ENCODE measurements at places on chromosomes 5 and 9.

GRCh38 chr9:137812356-137813023 is 65.1 kb upstream of the CACNA1B start:
- no peak for DNase-seq

- DNase-seq: no peak
Measured at GRCh38 chr5:10367579-10367978, 14.1 kb downstream of the MARCHF6 start.

DNA sequence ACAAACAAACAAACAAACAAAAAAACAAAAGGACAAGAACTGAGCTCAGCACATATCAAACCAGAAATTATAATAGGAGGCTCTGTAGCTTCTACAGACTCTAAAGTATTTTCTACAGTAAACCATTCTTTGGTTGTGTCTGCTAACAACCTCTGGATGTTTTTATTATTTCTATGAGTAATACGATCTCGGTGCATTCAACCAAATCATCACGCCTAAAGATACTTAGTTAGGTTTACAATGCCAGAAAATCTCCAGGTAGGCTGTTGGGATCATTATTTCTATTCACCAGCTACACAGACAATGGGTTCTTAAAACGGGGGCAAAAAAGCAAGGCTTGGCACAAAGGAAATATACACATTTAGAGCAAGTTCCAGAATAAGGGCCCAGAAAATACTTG is 41.6 kb upstream of the ALDOB start:
- no peak for DNase-seq

- DNase-seq: no peak
Measured at GRCh38 chr5:14176888-14177287, 33.7 kb downstream of the TRIO start.

- no peak for DNase-seq
Measured at GRCh38 chr5:14853685-14854084, 17.9 kb downstream of the ANKH start.

GRCh38 chr9:87564791-87565241 is 67.1 kb downstream of the DAPK1 start:
- no peak for DNase-seq

DNA sequence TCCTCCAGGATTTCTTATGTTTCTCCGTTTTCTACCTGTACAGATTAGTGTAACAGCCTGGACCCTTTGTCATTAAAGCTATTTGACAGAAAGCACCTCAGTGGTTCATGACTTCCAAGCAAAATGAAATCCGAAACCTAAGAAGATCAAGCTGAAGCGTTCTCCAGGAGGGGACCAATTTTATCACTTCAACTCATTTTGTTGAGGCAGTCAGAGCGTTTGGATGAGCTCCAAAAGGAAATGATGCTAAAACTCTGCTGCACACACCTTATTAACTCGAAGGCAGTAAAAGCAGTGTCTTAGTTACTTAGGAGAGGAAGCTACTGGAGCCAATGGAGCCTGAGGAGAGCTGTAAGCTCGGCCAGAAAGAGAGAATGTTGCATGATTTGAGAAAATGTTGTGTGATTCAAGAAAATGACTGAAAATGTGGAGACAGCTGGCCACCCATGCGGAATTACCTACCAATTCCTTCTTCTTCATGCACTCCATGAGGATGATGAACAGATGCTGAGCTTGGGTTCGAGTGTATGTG is 346.7 kb upstream of the KLF9 start:
- no peak for DNase-seq

DNA sequence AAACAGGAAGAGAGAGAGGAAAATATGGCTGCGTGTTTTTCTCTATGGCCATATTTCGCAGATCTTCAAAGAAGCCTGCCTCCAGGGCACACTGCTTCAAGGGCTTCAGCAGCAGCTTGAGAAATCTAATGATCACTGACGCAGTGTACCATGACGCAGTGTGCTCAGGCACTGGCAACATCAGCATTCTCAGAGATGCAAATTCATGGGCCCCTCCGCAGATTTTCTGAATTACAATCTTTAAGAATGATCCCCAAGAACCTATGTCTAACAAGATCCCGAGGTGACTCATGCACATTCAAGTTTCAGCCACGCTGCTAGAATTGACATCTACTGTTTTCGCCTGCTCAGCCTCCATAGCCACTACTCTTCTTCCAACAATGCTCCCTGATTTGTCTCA is 143.9 kb upstream of the ZNF366 start:
- DNase-seq: no peak

DNA sequence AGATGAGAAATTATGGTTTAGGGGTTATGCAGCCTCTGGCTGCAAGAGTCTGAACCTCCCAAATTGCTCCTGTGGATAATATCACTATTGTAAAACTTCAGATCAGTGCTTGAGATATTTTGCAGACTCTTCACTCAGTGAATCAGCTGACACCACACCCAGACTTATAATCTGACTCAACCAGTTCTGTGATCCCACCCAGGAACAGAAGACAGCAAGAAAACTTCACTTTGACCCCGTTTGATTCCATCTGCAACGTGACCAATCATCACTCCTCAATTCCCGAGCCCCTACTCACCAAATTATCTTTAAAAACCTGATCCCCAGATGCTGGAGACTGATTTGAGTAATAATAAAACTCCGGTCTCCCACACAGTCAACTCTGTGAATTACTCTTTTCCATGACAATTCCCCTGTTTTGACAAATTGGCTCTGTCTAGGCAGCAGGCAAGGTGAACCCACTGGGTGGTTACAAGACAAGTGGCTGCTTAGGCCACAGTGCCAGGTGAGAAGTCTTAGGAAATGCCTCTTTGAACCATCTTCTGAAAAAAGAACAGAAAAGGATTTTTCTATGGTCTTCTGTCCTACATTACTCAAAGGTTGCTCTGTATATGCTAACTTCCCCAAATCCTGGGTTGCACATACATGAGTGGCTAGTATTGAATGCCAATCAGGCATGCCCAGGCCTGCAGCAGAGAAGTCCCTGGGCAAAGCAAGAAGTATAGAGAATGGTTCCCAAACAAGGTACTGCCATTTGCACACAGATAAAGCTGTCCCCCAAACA is 588.0 kb downstream of the PRELID2 start:
- DNase-seq: no peak

Data from activated T-helper 1 cell treated with anti-CD3 and anti-CD28 coated beads, Interleukin-12 subunit alpha, Interleukin-12 subunit beta, Interleukin-2, Interleukin-4 antibody, amounts not matched to agents 30 ng/mL and 10 ng/mL and 1 ng/mL, durations not matched to agents 14 hours and 24 hours and 36 hours (primary cell).